ENCODE measurements at places on chromosomes 5 and 9.

GRCh38 chr9:27441741-27442070, 82.4 kb upstream of the IFNK start:
- DNase-seq, result no peak

- DNase-seq, result no peak
Observed at GRCh38 chr5:154400678-154401077, 45.1 kb upstream of the SAP30L start.

DNA sequence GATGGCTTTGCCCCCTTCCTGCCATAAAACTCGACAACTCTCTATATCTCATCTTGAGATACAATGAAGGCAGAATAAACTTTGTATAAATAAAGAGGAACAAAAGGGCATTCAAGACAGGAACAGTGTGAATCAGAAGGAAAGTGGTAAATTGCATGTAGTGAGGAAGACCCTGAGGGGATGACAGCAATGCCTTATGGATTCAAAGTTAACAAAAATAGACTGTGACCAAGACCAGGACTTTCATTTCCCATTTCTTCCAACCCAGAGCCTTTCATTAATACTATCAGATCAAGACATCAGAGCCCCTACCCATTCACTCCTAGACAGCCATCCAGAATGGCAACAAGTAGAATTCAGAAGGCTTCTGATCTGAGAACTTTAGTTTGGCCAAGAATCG, 46.4 kb upstream of the ZNF462 start:
- no peak for DNase-seq

DNA sequence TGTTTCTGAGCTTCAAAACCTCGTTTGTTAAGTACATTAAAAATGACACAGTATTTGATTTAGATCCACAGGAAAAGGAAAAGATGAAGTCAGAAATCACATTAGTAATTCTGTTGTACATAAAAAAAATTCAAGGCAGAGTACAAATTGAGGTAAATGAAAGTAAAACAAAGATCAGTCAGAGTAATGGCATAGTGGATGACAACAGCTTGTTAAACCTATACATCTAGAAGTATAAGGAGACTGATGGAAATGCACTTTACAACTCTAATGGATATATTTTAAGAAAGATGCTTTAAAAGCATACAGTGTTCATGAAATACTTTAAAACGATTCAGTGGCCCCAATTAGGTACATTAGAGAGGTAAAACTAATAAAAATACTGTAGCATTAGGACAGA, 631.3 kb upstream of the SEMA6A start:
- no peak for DNase-seq

DNA sequence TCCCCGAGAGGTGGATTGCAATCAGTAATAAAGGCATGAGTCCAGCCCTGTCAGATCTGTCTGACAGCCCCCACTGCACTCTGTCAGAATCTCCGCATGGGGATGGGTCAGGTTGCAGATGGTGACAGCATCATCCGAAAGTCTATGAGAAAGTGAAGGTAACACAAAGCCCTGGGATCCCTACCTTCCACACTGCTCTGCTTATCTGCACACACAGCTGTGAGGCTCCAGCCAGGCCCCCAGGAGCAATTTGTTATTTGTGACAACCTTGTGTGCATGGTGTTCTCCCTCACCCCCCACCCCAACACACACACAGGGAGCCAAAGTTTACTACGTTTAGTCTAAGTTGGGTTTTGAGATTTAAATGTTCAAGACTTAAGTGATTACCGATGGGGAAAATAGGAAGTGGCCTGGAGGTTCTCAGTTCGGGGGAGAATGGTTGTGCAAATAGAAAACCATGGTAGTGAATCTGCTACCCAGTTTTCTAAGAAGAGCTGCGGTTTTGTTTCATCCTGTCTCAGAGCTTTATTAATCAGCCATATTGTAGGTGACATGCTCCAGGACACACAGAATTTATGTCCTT, 92.7 kb downstream of the SV2C start:
- DNase-seq, result no peak

GRCh38 chr9:129362287-129363000, 184.4 kb upstream of the IER5L start:
- DNase-seq, result peak; percentile 77

DNA sequence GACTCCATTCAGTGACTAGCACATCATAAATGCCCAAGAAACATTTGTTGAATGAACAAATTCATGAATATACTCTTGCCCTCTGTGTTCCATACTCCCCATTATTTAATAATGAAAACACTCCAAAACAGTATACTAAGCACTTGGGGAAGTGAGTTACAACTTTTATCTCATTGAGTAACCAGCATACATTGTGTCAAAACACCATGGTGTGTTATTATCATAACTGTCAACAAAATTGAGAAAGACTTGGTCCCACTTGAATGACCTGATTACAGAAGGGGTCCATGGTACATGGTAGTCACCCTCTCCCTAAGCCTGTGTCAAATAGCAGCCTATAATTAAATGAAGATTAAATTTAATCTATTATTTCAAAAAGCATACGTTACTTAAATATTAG, 16.2 kb downstream of the ANKH start:
- DNase-seq, result no peak

DNA sequence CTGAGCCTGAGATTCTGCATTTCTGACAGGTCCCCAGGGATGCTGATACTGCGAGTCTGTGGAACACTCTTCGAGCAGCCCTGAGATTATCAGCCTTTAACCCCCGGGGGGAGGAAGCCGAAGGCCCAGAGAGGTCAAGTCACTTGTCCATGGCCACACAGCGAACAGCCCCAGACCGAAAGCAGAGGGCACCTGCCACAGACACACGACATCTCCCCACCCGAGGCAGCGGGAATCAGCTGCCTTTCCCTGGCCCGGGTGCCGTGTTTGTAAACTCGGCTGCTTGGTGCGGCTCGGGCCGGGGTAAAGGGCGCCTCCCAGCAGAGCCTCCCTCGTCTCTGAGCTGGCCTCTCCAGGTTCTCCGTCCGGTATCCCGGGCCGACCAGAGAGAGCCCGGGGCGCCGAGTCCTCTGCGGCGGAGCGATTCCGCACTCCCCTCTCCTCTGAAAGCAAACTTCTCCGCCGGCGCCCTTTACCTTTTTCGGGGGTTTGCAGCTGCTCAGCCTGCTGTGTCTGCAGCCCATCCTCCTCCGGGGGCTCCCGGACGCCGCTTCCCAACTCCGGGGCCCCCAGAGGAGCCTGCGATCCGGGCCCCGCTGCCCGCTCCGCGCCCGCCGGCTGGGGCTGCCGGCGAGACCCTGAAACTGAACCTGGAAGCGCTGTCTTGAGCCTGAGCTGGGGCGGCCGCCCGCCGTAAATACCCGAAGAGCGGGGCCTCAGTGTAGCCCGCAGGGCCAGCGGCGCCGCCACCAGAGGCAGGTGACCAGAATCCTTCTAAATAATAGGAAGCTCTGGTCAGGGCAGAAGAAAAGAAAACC, at the start of gene CCDC69:
TSS of gene CCDC69 (minus strand) at position 646 of the 818 bp plus-strand sequence. CDS start at position 524, 122 bp downstream.
- peak; percentile 82 for DNase-seq

DNA sequence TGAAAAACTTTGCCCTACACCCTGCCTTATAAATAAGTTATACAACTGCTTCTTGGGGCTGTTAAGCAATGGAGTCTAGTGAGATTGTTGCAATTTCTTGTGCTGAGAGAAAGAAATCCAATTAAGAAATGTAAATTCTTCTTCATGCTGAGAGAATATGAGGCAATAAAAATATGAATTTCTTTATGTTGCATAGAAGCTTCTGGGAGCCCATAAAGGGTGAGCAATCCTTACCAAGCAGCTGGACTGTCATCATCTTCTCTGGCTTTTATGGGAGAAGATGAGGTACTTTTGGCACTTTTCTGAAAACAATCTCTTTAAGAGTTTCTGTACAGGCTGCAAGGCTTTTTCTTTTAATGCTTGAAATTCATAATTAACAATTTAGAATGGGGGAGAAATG, 204.3 kb downstream of the DMRTA1 start:
- DNase-seq, result no peak

DNA sequence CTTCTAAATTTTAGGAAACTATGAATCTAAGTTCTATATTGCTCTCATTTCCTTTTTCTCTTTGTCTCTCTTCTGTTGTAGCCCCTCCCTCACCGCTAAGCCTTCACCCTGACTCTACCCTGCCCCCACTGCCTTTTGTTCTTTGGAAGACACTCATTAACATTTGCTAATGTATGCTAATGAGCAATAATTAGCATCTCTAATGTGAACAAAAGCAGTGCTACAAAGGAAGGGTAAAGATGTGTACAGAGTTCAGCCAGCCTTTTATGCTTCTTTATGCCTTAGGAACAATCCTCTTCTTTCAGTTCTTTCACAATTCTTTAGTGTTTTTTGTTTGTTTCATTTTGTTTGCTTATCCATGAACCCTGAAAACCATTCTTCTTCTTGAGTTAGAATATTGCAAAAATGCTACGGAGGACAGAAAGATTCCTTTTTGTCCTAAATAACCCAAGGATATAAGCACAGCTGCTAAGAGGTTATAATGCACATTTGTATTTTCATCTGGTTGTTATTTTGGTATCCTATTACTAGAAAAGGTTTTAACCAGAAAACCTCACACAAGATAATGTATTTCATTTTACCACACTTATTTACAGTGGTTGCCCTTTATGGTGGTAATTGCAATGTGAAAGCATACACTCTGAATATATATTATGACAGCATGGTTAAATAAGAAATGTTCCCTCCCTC, 159.3 kb downstream of the TMC1 start:
- no peak for DNase-seq

GRCh38 chr5:58503390-58504046, 12.3 kb downstream of the GAPT start:
- peak; percentile 67 for DNase-seq

DNA sequence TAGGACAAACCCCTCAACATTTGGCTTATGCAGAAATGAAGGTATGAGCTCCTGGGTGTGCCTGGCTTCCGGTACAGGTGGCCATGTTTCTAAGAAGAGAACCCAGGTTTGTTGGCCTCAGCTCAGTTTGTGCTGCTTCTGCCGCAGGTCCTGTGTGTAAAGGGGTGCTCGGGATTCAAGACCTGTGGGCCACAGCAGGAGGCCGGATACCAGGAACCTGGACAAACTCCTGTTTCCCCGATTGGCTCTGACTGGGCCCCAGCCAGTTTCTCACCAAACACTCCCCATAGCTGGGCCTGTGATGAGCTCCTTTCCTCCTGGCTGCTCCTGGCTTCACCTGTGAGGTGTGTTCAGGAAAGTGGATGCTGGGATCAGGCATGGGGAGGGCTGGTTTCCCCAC, 271.2 kb upstream of the IRX2 start:
- no peak for DNase-seq

DNA sequence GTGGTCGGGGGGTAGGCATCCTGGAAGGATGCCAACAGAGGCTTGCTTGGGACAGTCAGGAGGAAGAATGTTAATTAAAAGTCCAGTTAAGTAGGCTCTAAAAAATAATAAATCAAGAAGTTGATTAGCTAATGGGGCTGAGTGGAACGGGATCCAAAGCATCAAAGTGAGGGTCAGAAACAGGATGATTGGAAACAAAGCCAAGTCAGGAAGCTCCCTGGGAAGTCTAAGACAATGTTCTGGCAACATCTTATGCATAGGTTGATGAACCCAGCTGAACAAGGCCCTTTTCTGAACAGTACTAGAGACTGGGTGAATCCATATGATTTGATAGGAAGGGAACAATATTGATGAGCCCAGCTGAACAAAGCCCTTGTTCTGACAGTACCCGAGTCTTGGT, 50.2 kb upstream of the STARD4 start:
- DNase-seq, result no peak

DNA sequence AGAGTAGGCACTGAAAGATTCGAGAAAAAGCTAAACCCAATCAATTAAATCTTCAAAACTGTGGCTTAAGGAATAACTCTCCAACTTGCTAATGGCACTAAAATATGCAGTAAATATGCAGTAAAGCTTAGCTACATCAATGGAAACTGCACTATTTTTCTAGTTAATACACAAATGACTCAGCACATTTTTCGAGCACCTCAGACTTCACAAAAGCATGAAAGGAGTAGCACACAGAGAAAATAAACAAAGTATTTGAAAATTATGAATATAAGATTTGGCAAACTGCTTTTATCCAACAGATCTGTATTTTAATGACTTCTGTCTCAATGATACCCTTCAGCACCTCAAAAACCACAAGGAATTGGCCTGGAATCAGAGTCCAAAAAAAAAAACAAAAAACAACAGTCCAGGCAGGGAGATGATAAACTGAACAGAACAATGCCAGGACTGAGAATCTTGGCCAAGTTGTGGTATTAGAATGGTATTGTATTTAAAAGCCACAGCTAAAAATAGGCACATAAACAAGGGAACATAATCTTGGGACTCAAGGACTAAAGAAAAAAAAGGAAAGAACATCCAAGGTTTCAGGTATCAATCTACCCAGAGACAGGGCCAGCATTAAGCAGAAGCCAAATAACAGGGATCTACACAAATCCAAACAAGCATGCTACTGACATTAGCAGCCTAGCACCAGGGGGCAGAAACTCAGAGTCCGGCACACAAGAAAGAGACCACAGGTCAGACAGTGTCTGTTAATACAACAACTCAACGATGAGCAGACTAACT, 21.4 kb downstream of the TMEM245 start:
- no peak for DNase-seq

- no peak for DNase-seq
Observed at GRCh38 chr9:37362430-37362829, 60.1 kb upstream of the GRHPR start.

GRCh38 chr9:75992482-75993206, 102.2 kb downstream of the PCSK5 start:
- DNase-seq, result no peak

- DNase-seq, result no peak
Observed at GRCh38 chr5:6256901-6257300, 121.4 kb downstream of the MED10 start.

GRCh38 chr5:1874771-1875220, 7.9 kb downstream of the IRX4 start:
- DNase-seq, result no peak

- no peak for DNase-seq
Observed at GRCh38 chr5:95838001-95838520, 15.5 kb upstream of the GLRX start.

DNA sequence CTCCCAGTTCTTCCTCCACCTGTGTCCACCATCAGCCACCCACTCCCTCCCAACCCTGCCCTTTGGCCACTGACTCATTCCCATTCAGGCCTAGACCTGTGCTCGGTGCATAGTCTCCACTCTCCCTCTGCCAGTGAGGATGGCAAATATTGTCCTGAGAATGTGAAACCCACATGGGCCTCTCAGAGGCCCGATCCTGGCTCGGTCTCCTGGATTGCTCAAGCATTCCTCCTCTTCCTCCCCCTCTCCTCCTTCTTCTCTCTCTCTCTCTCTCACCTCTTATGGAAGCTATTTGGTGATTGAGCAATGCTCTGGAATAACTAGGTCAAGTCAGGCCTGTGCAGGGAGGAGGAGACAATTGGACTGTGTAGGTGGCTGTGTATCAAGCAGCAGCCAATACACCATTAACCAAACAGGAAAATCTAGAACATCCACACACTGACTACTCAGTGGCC, 99.9 kb downstream of the KLF4 start:
- peak; percentile 68 for DNase-seq

GRCh38 chr9:88950341-88951154, 40.7 kb upstream of the S1PR3 start:
- no peak for DNase-seq

DNA sequence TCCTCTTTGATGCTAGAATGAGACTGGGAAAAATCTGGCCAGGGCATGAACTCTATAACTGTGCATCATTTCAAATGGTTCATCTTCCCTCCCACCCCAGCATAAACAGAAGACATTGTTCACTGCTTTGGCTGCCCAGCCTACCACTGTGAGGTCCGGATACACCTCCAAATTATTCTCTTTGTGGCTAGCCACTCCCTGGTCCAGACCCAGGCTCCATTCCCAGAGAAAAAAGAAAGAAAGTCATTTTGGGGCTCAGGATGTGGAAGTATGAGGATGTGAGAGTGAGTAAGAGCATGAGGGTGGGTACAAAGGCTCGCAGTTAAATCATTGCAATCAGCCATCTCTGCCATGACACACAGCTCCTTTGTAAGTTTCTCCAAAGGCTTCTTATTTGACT, 559.2 kb downstream of the PSAT1 start:
- DNase-seq, result no peak

Data from trophoblast cell (in vitro differentiated cells and primary cell).